ENCODE measurements at places on chromosomes 7 and 10.

GRCh38 chr10:3239920-3240894, 67.6 kb upstream of the PITRM1 start:
- no peak for DNase-seq

DNA sequence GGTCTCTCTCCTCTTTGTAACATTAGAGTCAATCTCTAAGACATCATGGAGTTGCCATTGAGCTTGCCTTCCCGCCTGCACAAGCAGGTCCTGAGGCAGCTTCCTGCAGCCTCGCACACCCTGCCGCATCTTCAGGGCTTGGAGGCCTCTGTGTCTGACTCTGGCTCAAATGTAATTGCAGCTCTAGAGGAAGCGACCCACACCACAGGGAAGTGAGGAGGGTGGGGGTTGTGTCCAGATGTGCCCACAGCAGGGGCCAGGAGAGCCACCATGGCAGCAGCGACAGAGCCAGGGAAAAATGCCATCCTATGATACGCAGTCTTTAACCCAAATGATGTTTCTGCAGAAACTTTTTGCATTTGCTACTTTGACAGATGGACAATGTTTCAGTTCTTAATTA, 216.0 kb upstream of the ZNF32 start:
- no peak for DNase-seq

GRCh38 chr7:27616914-27617548, 45.7 kb downstream of the HIBADH start:
- DNase-seq = peak; percentile 36

- no peak for DNase-seq
Observed at GRCh38 chr10:73836427-73836980, 25.1 kb upstream of the NDST2 start.

- DNase-seq = no peak
Observed at GRCh38 chr7:8515640-8516185, 82.3 kb downstream of the NXPH1 start.

- DNase-seq = no peak
Observed at GRCh38 chr10:3566627-3567026, 218.4 kb downstream of the KLF6 start.

DNA sequence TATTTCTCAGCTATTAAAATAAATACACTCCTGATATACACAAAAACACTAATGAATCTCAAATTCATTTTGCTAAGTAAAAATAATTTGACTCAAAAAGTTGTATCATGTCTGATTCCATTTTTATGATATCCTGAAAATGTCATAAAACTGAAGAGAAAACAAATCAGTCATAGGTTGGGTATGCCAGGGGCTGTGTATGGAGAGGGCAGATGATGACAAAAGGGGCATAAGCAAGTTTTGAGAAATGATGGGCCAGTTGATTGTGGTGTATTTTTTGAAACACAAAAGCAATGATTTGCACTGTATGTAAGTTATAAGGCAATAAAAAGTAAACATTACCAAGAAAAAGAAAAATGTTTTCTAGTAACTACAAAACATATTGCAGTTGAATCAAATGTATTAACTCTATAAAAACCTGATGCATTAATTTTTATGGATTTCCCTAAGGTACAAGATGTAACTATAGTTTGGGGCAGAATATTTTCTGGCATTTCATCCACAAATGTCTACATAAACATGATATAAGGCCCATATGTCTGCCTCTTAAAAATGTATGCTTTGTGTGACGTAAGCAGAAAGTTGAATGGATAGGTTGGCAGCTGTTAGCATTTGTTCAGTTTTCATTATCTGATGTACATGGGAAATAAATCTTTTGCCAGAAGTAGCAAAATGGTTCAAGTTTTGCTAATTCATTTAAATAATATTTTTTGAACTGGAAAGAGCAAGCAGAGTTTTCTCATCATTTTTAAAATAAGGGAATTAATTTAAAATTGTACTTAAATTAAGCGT, 35.1 kb upstream of the ING3 start:
- DNase-seq = no peak

All from ELR (cell line).